IMR-90 (cell line): ENCODE measurements at places on chromosomes 11 and 22. TPM values are rescaled to one million over a fixed set of nuclear protein-coding genes. Genes with fewer than 3 reads are reported as not detected.

The RAD9A gene
- 10.3 and 12.6 TPM in 2 replicates for polyA plus RNA-seq

GRCh38 chr11:47842749-47843148, 5.4 kb downstream of the NUP160 start:
- no peak for DNase-seq

The TRIM48 gene
- not detected in 2 replicates for polyA plus RNA-seq

The CD3G gene
- polyA plus RNA-seq, result not detected in 2 replicates

DNA sequence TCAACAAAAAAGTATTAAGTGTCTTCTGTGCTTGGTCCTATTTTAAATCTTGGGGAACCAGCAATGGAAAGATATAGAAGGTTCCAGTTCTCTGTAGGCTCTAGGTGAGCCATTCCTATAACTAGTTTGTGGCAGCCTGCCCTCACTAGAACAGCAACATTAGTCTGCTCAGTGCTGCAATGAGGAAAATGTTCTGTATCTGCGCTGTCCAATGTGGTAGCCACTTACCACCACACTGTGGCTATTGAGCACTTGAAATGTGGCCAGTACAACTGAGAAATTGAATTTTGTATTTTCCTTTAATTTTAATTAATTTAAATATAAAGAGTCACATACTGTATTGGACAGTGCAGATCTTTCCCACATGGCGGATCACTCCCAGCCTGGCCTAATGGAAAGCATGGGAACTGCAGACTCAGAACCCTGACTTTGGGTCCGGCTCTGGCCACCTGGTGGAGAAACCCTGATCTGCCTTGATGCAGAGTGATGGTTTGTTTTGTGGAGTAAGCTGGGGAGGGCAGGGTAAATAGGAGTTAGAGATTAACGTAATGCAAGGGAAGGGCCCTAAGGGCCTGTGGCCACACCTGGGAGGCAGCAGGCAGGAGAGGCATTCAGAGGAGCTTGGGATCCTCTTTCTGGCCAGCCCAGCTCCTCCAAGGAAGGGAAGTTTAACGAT, 101.0 kb downstream of the ME3 start:
- no peak for DNase-seq

- no peak for DNase-seq
These were observed 15.7 kb upstream of the PAX6 start for GRCh38 chr11:31826536-31827438.

GRCh38 chr22:39353346-39353745, 3.6 kb downstream of the SYNGR1 start:
- no peak for DNase-seq

The DDTL gene
- polyA plus RNA-seq, result 1.5 TPM in 2 replicates
